ENCODE measurements at places on chromosomes 13 and 19.
A peak's percentile ranks its signal among the peaks of the same experiment; 100 is the strongest.

DNA sequence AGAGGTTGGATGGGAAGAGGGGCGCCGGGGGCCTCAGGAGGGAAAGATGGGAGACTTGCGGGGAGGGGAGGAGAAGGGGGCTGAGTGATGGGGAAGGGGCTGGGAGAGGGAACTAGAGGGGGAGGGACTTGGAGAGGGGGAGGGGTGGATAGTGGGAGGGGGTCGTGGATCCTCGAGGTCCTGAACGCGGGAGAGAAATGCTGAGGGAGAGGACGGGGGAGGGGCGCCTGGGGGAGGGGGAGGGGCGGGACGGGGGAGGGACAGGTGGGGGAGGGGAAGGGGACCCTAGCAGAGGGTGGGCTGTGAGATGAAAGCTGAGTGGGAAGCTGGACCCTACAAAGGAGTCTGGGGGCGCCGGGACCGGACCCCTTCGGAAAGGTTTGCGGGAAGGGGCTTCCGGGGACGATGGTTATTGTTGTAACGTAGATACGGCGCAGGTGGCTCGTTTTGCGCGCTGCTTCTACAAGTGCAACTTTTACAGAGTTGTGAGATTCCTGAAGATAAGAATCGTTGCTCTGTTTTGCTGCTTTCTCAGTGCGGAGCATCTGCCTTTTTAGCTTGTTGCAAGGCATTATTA is 418 bp downstream of the ZNF444 start:
- DNase-seq, result no peak

GRCh38 chr19:38932425-38933179 is 1.9 kb downstream of the MRPS12 start:
- peak; percentile 68 for DNase-seq

DNA sequence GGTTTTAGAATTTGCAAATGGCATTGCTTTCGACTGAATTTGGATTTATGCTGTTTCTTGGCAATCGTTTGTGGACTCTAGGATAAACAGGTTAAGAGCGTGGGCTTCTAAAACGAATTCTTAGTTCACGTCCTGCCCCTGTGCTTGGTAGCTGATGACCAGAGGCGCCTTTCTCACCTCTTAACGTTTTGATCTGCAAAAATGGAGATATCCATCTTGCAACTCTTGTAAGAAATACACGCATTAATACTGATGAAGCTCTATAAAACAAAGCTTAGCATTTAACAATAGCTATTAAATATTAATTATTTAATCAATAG is 580 bp upstream of the KATNAL1 start:
- no peak for DNase-seq

DNA sequence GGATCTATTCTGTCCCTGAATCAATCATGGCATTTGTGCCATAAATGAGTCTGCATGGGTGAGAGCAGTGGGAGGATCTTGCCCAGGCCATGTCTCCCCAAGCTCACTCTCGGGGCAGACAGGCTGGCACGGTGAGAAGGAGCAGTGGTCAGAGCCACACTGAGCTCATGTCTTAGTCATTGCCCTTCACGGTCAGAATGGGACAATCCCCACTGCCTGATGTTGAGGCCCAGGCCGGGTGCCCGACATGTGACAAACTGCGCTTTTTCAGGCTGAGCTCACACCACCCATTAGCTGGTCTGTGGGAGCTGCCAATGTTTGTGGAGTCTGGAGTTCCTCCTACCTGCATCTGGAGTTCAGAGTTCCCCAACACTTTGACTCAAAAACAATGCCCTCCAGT is 481.9 kb downstream of the COG6 start:
- DNase-seq, result no peak

DNA sequence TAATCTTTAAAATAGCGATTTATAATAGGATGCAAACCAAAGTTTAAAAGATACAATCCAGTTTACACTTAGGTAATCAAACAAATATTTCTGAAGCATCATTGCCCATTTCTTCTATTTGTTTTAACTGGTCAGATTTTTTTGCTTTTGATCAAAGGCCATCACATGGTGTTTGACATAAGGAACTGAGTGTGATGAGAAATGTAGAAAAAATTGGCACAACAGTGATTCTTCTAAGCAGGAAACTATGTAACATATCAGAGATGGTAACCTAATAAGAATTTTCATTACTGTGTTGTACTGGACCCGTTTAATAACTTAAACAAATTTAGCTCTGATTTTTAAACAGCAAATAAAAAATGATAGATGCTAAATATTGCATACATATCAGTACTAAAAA is 644.7 kb upstream of the KLF12 start:
- DNase-seq, result no peak

- DNase-seq, result no peak
Measured at GRCh38 chr19:28889941-28890670, 322.8 kb downstream of the UQCRFS1 start.
